Activated CD8-positive, alpha-beta memory T cell treated with anti-CD3 and anti-CD28 coated beads for 1 hour (primary cell): ENCODE measurements at places on chromosomes 5 and 9.

DNA sequence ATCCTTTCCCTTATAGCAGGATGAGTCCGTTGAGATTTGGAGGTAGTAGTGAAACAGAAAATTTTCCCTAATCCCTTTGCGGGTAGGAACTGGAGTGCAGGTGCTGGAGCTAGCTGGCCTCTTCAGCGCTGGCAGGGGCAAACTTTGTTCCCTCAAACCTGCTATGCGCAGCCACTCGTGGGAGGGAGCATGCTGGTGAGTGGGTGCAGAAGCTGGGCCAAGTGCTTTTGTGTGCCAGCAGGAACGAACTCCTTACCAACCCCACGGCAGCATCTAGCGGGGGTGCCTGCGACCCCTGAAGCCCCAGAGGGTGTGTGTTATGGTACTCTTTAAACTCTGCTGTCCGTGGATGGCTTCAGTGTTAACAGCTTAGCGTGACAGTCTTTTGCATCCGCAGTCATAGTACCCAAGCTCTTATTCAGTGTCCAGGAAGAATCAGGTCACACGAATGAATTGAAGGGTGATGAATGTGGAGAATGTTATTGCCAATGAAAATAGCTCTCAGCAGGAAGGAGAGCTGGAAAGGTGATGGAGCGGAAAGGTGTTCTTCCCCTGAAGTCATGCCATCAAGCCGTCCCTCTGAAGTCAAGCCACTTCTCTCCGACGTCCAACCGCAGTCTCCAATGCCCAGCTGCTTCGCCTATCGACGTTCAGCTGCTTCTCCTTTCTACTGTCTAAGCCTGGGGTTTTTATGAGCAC lies 1445.1 kb upstream of the CDH9 start:
- no peak for DNase-seq

DNA sequence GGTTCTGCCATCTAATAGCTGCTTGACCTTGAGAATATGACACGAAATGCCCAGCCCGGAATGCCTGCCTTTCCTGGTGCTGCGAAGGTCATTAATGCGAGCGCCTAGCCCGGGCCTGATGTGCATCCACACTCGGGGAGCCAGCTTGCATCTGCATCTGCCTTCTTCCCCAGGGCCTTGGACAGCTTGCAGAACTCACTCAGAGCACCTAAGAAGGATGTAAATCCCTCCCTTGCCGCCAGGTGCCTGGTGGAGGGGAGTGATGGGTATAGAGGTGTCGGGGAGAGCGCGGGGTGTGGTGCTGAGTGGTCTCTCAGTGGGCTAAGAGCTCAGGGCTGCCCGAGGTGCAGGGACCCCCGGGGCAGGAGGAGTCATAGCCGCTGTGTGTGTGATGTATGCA lies 127.2 kb downstream of the MRPL36 start:
- no peak for DNase-seq

DNA sequence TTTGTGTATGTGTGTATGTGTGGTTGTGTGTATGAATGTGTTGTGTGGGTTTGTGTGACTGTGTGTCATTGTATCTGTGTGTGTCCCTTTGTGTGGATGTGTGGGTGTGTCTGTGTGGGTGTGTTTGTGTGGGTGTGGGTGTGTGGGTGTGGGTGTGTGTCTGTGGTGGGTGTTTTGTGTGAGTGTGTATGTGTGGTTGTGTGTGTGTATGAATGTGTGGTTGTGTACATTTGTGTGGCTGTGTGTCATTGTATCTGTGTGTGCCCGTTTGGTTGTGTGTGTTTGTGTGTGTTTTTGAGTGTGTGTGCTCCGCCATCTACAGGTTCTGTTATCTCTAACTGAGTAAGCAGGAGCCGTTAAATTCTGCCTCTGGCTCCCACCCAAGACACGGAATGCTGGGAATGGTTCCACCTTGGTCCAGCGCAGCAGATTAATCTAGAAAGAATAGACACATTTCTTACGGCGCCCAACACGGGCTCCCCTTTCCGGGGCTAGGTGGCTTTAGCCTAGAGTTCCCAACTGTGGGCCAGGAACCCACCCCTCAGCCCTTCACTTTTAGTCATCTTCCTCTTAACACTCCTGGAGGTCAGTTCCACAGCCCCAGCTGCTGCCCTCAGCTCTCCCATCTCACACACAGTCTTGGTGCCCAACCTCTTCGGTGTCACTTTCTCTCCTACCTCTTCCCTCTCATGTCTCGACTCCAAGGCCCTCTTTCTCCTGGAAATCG lies 197.1 kb downstream of the TTLL11 start:
- DNase-seq: no peak

- no peak for DNase-seq
Observed at GRCh38 chr9:96417661-96418082, 498 bp downstream of the ZNF367 start.

DNA sequence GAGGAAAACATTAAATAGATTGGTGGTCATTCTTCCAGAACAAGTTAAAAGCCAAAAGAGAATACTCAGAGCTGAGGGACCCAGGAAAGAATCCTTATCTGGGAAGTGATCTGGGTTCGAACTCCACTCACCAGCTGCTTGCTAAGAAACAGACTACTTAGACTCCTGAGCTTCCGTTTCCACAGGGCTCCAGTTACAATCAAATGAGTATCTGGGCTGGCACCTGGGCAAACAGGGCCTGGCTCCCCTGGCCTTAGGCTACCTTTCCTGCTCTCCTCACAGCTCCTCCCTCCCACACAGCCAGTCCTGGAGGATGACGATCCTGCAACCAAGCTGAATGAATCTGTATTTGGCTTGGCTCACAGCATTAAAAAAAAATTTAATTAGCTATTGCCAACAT lies 2.5 kb downstream of the MAPK9 start:
- no peak for DNase-seq

DNA sequence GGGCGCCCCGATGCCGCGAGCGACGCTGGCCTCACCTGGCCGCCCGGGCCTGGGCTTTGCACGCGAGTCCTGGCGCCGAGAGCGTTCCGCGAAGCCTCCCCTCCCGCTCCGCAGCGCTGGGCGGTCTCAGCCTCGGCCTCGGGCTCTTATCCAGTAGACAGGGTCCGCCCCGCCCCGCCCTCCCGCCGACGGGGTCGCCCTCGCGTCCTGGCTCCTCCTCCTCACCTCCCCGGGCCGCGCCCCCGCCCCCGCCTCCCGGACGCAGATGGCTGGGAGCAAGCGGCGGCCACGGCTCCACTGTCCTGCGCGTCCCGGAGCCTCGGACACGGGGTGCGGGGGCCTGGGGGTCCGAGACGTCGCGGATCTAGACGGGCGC lies at the start of gene SLC6A3:
Gene SLC6A3 (minus strand): TSS at position 128 of the 376 bp plus-strand sequence. CDS start 2,243 bp downstream, outside the sequence.
- DNase-seq: peak; percentile 18
